ENCODE measurements at places on chromosomes 6 and 20. TPM values are rescaled to one million over a fixed set of nuclear protein-coding genes. Genes with fewer than 3 reads are reported as not detected.

DNA sequence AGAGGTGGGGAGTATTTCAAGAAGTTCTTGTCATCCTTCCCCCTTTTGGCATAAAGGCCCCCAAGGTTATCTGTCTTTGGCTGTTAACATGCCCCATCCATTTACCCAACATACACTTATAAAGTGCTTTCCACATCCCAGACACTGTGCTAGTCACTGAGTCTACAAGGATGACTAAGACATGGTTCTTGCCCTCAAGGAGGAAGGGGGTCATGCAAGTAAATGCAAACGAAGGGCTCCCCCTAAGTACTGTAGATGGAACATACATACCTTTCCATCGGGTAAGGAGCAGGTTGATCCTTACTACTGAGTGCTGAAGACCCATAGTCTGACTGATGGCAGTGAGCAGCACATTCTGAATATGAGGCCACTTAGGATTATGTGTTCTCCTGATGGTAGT, 38.3 kb downstream of the HECA start:
- DNase-seq = no peak

GRCh38 chr20:40697541-40697940, 8.5 kb upstream of the MAFB start:
- DNase-seq = no peak

The TAF11 gene
- total RNA-seq = 16.9 TPM

DNA sequence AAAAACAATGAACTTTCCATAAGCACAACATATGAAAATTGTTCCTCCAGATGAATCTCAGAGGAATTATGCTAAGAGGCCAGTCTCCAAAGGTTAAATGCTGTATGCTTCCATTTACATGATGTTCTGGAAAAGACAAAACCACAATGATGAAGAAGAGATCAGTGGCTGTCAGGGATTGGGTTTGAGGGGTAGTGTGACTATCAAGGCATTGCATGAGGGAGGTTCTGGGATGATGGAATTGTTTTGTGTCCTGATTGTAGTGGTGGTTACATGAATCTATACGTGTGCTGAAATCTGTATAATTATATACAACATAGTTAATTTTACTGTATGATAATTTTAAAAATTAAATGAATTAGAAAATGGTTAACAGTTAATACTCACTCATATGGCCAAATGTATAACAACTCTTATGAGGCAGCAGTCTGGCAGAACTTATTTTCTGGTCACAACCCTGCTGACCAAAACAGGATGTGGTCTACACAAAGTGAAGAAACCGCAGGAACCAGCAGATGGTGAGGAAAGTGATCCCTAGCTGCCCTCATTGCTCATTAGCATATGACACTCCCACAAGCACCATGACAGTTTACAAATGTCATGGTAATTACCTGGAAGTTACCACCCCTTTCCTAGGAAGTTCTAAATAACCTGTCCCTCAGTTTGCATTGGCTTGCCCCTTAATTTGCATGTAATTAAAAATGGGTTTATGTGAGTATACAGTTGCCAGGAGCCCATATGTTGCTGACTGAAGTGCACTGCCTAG, 31.9 kb downstream of the NSFL1C start:
- DNase-seq = peak; percentile 95

GRCh38 chr6:129446272-129447197, 263.4 kb downstream of the ARHGAP18 start:
- DNase-seq = no peak

- DNase-seq = peak; percentile 38
Observed at GRCh38 chr6:42781546-42781795, 381 bp upstream of the BICRAL start.

The MYL9 gene
- 25.4 TPM for total RNA-seq

GRCh38 chr6:32885698-32886286, 31.8 kb downstream of the PSMB9 start:
- peak; percentile 52 for DNase-seq

DNA sequence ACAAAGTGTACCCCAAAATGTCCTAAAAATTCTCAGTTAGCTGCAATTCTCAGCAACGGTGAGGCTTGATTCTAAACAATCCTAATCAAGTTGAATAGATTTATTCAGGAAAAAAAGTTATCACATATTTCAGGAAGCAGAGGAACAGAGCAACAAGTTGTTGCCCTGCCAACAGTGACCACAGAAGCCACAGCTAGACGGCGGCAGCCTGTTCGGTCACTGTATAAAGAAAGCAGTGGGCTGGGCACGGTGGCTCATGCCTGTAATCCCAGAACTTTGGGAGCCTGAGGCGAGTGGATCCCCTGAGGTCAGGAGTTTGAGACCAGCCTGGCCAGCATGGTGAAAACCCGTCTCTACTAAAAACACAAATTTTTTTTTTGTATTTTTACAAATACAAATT, 171.2 kb upstream of the BMP5 start:
- DNase-seq = peak; percentile 88

The TP53TG5 gene
- under 0.01 TPM for total RNA-seq

- DNase-seq = peak; percentile 38
Observed at GRCh38 chr20:32189691-32190615, 17.6 kb downstream of the PLAGL2 start.

DNA sequence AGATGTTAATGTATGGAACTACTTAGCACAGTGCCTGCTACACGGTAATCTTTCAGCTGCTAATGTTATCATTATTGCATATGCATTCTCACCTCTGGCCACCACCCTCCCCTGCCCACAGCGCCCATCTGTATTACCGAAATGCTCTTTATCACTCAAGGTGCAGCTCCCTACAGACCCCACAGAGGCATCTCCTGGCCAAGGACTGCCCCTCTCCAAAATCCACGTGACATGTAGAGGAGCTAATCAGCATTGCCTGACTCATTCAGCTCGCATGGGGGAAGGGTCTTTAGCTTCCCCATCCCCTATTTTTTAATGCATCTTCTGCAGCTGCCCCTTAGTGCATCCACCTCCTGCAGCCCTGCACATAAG, 41.8 kb downstream of the SLC22A23 start:
- no peak for DNase-seq

GRCh38 chr6:165231581-165232561, 77.5 kb downstream of the C6orf118 start:
- DNase-seq = peak; percentile 50

GRCh38 chr6:140475086-140475485, 1100.6 kb upstream of the CITED2 start:
- peak; percentile 61 for DNase-seq

GRCh38 chr6:128112494-128112893, 211.6 kb upstream of the THEMIS start:
- DNase-seq = no peak

DNA sequence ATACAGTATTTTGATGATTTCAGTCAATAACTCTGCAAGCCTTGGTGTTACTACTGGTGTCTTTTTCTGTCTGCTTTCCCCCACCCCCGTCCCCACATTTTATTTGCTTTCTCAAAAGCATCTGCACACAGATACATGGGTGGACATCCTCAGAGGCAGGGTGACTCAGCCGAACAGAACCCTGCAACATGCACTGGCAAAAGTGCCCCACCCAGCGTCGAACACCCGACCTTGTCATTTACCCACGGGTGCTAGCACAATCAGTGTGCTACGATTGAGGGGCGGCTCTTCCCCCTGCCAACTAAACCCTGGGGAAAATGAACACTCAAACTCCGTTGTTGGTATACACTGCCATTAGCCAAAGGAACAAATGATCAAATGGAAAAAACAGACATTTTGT, 115.9 kb upstream of the NAA20 start:
- DNase-seq = peak; percentile 17

- DNase-seq = no peak
Observed at GRCh38 chr6:46895930-46896329, 25.8 kb downstream of the ADGRF5 start.

GRCh38 chr6:129996387-129996786, 22.0 kb upstream of the L3MBTL3 start:
- peak; percentile 24 for DNase-seq

Data from fibroblast of lung (primary cell).